ENCODE measurements at places on chromosomes 4 and X. TPM values are rescaled to one million over a fixed set of nuclear protein-coding genes. Genes with fewer than 3 reads are reported as not detected.

The FGF13 gene
- total RNA-seq: 0.18 TPM

The TGIF2LX gene
- not detected for total RNA-seq

The CDS1 gene
- total RNA-seq: under 0.01 TPM

The SPANXN4 gene
- not detected for total RNA-seq

The TKTL2 gene
- total RNA-seq: not detected

The JADE3 gene
- total RNA-seq: 4.7 TPM

The VCX gene
- total RNA-seq: not detected

The ENPEP gene
- total RNA-seq: 0.28 TPM

GRCh38 chr4:81290813-81291212 is 75.8 kb upstream of the PRKG2 start:
- no peak for DNase-seq

DNA sequence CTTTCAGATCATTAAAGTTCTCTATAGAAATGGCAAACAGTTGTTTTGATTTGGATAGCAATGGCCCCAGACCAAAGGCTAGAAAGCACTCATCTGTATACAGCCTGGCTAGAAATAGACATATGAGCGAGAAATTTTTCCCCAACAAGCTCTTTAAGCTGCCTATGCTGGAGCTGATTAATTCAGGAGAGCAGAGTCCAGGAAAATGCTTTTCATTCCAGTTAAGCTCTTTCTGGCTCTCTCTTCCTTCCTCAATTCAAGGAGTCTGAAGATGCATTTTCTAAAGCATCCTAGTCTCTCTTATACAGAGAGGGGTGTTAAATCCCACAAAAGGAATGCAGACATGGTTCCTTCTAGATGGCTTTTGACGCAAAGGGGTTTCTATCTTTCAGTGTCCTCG is 141.7 kb upstream of the RAI2 start:
- no peak for DNase-seq

DNA sequence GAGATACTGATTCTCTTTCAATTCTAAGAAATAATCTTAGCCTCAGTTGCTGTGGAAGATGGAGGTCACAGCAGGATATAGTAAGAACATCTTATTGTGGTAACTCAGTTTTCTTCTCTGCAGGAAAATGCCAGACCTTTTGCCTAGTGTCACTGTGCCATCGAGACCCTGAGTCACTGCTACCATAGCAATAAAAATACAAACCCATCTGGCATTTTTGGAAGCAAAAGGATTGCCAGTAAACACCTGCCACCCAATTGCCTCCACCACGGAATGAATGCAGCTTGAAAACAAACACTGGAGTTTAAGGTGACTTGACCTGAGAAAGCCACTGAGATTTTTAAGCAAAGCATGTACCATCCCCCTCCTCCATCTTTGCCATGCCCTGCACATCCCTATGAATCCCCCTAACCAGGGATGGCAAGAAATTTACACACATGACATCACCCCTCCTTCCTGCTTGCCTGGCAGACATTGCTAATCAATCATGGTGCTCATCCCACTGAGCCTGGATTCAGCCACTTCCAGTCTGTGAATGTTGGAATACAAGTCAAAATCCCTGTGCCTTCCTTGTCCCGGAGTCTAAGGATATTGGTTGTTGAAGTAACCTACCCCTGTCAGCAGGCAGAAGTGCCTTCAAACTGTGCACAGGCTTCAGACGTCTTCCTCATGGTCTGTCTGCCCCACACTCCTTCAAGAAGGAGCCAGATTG is 59.6 kb upstream of the MAMLD1 start:
- DNase-seq: no peak

DNA sequence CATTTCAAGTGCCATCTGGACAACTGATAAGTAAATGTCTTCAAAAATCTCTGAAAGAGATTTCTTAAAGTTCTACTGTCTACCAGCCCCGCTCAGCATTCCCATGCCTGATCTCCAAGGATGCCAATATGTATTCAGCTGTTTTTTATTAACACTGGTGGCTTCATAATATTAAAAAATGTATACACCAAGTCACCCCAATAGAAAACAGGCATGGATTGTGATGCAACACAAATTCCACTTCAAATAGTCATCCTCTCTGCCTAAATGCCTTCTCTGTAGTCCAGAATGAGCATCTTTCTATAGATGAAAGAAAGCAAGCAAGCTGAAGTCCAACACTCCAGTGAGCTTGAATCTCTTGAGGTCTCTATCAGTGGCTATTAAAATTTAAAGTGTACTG is 152.2 kb upstream of the PPARGC1A start:
- peak; percentile 97 for DNase-seq

DNA sequence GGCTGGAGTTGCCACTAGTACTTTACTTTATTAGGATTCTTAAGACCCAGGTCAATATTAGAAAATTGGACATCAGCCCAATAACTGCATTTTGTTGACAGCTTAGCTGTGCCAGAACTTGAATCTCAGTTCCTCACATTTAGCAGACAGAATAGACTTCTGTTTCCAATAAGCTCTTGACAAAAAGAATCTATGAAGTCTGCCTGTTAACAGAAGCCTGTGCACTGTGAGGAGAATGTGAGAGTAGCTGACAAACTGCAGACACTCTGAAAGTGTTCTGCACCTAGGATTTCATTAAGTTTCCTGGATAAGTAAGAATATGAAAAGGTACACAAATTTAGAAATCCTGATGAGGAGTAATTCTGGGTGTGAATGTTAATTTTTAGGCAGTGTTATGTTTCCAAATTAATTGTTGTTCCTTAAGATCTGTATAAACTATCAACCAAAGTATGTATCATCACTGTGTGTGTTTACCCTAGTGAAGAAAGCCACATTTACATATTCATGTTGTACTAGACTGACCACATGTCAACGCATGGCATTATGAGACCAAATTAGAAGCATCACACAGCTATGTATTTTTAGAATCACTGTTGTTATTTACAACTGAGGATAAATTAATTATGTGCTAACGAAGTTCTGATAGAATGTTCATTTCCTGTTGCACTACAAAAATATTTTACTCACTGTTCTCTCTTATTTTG is 756.4 kb upstream of the IGFBP7 start:
- no peak for DNase-seq

GRCh38 chr4:172362569-172362968 is 549.4 kb downstream of the GALNTL6 start:
- no peak for DNase-seq

GRCh38 chr4:126742048-126742447 is 890.7 kb upstream of the INTU start:
- DNase-seq: no peak

DNA sequence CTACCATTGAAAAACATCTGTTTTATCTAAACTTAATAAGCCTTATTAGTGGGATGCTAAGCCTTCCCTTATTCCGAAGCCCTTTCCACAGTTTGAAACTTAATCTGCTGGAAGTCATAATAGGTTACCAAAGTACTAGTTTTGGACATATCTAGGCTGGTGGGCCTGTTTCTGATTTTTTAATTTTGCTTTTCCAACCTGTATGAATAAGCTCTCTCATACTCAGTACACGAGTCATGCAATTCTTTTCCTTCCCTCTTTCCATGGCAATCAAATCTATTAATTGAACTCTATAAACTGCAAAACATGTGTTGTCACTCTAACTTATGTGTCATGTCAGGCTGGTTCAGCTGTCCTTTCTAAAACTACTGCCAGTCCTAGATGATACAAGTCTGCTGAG is 91.0 kb downstream of the AMMECR1 start:
- DNase-seq: peak; percentile 37

- no peak for DNase-seq
Measured at GRCh38 chr4:108370291-108371141, 201.8 kb upstream of the LEF1 start.

GRCh38 chr4:84317513-84317912 is 181.6 kb downstream of the NKX6-1 start:
- DNase-seq: no peak

GRCh38 chr4:55218041-55218440 is 92.6 kb upstream of the KDR start:
- DNase-seq: no peak

DNA sequence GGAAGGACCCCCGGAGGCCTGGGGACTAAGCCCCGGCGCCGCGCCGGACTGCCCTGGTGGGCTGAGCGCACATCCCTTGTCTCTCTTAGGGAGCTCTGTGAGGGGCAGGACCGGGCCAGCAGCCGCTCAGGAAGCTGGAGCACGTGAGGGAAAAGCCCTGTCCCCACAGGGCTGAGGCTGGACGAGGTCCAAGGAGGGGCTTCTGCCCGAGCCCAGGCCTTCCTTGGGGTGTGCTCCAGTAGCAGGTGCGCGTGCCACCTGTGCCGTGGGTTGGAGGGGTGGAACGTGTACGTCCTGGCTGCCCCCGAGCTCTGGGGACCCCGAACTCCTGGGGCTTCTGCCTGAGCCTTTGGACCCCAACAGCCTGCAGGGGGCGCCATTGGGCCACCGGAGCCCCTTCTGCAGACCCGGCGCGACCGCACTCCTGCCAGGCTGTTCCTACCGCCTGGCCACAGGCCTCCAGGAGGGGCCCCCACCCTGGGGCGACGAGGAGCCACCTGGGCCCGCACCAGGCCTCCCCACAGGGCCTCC is 27.2 kb downstream of the TACC3 start:
- peak; percentile 41 for DNase-seq

GRCh38 chr4:122476745-122477144 is 20.2 kb upstream of the IL2 start:
- DNase-seq: no peak

GRCh38 chr4:21888195-21888976 is 60.2 kb downstream of the KCNIP4 start:
- peak; percentile 93 for DNase-seq

GRCh38 chr4:41989994-41990364 is 351 bp upstream of the SLC30A9 start:
- DNase-seq: peak; percentile 1

- DNase-seq: peak; percentile 48
Measured at GRCh38 chr4:38266616-38267015, 306.4 kb downstream of the PTTG2 start.

DNA sequence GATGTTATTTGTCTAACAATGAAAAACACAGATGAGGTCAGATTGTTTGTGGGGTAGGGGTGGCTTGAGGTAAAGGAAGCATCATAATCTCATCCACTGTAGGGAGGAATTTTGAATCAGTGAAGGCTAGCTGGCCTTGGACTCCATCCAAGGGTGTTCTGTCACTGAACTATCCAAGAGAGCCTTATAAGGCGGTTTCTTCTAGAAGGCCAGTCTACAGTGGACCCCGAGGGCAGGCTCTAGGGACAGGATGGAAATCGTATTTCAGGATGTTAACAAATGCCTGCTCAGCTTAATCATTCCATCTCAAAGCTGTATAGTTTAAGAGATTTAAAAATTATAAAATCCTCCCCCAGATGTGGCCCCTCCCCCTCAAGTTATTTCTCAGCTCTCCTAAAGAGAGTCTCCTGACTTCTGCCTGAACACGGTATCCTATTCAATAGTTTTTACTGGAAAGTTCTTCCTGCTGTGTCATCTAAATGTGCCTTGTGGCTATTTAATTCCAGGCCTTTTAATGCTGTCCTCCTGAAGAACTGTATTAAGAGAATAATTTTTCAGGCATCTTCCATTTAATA is 8.0 kb downstream of the IGFBP7 start:
- DNase-seq: peak; percentile 88

- DNase-seq: peak; percentile 80
Measured at GRCh38 chrX:24259544-24260240, 54.2 kb downstream of the SUPT20HL2 start.

DNA sequence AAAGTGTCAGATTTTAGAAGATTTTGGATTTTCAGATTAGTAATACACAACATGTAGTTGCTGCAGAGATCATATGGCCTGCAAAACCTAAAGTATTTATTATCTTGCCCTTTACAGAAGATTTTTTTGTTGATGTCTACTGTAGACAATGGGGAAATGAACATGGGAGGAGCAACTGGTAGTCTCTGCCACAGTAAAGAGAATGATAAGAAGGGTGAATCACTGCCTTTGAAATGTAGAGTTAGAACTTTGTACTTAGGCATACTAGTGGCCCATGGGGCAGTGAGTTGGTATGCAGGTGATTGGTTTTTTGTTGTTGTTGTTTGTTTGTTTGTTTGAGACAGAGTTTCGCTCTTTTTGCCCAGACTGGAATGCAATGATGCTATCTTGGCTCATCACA is 50.1 kb downstream of the GAB1 start:
- DNase-seq: peak; percentile 39

- DNase-seq: no peak
Measured at GRCh38 chr4:95898226-95898625, 58.3 kb downstream of the PDHA2 start.

- DNase-seq: no peak
Measured at GRCh38 chr4:8441499-8442091, 1.0 kb downstream of the TRMT44 start.

- DNase-seq: no peak
Measured at GRCh38 chrX:1778817-1779216, 164.0 kb downstream of the ASMT start.

Data from IMR-90 (cell line).